Ecto neural progenitor cell (in vitro differentiated cells): ENCODE measurements at places on chromosomes 2 and 18.
A peak's percentile ranks its signal among the peaks of the same experiment; 100 is the strongest.

DNA sequence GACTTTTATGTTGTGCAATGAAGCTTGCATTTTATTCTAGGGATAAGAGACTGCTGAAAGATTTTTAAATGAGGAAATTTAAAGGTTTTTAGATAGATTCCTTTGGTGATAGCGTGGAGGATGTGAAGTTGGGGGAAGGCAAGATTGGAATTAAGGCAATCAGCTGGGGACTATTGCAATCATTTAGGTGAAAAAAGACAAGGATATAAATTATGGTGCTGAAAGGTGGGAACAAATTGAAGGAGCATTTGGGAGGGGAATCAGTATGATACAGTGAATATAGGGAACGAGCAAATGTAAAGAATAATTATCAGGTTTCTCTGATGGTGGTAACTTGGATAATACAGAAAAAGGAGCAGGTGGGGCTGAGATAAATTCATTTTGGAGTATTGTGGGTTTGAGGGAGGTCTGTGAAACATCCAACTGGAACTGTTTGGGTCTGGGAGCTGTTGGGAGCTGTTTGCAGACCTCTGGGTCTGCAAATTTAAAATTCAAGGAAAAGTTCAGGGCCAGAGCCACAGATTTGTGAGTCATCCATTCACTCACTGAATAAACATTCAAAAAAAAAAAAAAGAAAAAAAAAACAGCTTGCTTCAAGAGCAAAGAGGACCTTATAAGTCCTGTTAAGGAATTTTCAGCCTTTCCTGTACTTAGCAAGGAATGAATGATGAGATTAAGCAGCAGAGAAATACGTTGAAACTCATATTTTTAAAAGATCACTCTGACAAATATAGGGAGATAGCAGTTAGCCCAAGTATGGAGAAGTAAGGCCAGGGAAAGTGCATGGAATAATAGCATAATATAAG, 257.5 kb upstream of the FN1 start:
- DNase-seq, result no peak

- DNase-seq, result no peak
Measured at GRCh38 chr2:15367205-15367604, 193.9 kb downstream of the NBAS start.

GRCh38 chr2:85785027-85785822, 31.4 kb downstream of the ATOH8 start:
- peak; percentile 68 for DNase-seq

- DNase-seq, result no peak
Measured at GRCh38 chr2:75356865-75357264, 157.5 kb upstream of the TACR1 start.

DNA sequence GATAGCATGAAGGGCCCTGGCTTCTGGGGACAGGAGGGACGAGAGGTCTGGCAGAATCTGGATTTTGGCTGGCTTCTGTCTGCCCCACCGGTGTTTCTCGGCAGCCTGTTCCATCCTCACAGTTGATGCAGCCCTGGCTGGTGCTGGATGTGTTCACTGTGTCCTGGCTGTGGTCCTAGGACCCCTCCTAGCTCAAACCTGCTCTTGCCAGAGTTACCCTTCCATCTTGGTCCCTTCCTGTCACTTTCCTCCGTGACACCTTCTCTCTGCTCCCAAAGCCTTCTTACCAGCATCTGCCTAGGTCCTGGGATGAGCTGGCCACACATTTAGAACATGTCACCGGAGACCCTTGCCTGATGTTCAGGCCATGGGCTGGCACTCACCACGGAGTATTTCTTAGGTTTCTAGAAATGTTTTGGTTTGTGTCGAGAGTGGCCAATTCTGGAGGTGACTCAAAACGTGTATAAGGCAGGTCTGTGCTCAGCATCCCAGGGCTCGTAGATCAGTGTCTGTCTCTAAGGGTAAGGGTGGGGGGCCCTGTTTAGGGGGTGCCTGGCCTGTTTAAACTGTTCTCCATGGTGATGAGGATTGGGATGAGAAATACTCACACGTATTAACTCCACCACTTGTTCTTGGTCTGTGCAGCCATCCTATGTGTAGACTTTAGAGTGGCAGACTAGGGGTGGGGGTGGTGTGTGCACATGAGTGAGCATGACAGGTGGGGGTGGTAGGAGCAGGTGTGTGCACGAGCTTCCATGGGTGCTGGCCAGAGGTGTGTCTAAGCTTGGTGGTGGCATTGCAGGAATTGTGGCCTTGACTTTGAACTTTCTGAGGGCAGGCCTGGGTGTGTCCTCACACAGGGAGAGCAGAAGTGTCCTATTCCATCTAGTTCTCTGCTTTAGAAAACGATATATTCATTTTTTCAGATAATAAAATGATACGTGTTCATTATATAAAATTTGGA, 162.7 kb downstream of the DYSF start:
- DNase-seq, result peak; percentile 36

DNA sequence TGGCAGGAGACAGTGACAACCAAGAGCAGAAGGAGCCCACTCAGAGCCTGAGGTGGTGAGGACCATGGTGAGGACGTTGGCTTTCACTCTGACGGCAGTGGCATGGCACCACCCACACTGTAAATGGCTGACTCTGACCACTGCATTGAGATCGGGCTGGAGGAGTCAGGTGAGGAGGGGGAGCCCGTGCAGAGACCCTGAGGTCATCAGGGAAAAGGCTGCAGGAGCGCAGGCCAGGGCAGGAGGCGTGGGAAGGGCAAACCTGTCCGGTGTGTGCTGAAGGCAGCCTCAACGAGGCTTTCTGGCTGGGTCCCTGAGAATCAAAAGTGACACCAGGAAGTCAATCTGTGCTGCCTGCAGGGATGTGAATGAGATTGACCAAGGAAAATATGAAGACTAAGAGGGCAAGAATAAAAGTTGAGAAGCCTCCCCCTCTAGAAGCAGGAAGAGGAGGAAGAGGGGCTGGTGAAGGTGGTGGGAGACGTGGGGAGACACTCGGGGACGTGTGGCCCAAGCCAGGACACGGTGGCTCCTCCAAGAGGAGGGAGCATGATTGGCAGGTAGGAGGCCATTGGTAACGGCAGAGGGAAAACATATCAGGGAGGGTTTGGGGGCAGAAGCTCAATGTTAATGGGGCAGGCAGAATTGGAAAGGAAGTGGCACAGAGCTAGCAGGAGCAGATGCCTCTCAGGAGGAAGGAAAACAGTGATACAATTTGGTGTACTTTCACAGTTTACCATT, 2.0 kb upstream of the OR6B3 start:
- no peak for DNase-seq

DNA sequence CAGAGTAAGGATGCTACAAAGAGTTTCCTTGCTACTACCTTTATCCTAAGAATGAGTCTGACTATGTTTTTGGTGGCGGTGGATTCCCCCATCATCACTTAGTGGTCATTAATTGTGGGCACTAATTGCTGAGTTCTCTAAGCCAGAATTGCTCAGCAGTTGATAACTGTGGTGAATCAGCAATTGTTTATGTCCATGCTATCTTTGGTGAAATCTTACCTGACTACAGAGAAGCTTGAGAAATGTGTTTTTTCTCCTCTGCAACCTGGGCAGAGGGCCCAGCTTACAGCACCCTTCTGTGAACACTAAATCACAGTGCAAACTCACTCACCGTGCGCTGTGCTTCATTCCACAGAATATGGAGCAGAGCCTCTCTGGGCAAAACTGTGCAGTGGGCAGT, 683.6 kb downstream of the CNTNAP5 start:
- DNase-seq, result no peak

DNA sequence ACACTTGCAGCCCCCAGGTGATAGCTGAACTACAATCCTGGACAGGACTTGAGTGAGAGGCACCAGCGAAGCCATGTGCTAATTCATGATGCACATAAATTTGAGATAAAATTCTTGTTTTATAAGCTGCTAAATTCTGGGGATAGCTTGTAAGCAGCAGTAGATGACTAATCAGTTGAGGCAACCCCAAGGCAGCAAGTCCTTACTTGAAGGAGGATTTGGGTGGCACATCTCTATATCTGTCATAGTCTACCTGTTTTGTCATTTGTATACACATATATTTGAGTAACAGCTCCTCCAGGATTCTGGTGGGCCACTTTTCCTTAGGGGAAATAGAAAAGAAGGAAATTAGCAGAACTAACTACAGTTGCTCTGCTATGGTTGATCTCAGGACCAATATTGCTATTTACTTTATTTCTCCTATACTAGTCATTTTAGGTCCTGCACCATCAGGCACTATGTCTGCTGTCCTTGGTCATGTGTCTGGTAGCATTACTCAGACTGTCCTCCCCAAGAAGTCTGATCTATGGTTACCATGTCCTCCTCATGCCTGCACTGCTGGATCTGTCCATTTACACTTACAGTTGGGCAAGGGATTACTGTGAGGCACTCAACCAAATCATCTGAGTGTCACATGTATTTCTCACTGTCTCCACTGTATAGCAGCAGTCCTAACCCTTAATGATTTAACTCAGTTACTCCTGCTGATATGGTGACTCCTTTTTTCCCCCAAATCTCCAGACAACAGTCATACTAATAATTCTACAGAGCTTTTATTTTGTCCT, 436.0 kb upstream of the CWC22 start:
- DNase-seq, result no peak

- DNase-seq, result no peak
Measured at GRCh38 chr2:35067420-35067819, 1288.2 kb upstream of the CRIM1 start.

DNA sequence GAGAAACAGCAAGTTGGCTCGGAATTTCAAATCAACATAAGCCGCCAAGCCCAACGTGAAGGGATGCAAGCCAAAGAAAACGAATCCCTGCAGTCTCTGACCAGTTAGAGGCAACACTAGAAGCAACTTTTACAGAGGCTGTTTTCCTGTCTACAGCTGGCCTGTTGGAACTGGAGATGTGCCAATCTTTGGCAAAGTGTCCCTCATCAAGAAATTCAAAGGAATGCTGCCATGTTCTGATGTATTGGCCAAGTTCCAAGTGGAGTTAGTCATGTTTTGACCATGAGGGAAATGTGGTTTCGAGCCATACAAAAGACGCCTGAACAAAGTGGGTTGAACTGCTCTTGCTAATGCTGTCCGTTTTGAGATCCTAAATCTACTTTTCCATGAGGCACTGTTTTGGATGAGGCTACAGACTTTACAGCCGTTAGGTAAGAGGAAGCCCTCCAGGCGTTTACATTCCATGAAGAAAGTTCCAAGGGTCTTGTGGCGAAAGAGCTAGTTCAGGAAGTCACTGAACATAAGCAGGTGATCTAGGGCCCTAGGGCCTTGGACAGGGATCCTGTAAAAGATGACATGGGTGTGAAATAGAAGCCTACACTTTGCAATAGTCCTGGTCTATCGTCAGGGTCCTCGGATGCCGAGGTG, 140.7 kb upstream of the PXDN start:
- DNase-seq, result no peak

GRCh38 chr2:164512871-164513270, 108.4 kb downstream of the GRB14 start:
- DNase-seq, result no peak

- no peak for DNase-seq
Measured at GRCh38 chr2:119671016-119671415, 8.0 kb upstream of the TMEM177 start.

- no peak for DNase-seq
Measured at GRCh38 chr2:136957044-136957443, 191.7 kb downstream of the THSD7B start.

DNA sequence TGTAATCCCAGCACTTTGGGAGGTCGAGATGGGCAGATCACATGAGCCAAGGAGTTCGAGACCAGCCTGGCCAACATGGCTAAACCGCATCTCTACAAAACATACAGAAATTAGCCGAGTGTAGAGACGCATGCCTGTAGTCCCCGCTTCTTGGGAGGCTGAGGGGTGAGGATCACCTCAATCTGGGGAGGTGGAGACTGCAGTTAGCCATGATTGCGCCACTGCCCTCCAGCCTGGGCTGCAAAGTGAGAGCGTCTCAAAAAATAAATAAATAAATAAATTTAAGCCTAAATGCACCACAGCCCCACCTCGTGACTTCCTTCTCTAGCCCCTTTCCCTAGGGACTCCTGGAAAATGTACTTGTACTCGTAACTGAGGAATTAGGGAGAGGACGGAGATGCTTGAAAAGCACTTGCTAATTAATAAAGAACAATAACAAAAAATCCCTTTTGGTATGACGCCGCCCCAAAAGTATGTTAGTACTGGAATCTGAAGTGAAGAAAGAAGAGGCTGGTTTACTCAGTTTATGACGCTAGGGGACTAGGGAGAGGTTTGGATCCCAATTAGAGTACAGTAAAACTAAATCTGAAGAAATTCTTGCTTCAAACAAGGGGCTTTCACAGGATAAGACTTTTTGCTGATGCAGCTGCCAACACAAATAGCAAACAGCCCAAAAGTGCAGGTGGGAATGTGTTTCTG, 887 bp upstream of the ZNF396 start:
- no peak for DNase-seq

GRCh38 chr18:57738078-57738477, 65.0 kb downstream of the ATP8B1 start:
- DNase-seq, result no peak

GRCh38 chr2:200733713-200734198, 78.0 kb upstream of the BZW1 start:
- no peak for DNase-seq

DNA sequence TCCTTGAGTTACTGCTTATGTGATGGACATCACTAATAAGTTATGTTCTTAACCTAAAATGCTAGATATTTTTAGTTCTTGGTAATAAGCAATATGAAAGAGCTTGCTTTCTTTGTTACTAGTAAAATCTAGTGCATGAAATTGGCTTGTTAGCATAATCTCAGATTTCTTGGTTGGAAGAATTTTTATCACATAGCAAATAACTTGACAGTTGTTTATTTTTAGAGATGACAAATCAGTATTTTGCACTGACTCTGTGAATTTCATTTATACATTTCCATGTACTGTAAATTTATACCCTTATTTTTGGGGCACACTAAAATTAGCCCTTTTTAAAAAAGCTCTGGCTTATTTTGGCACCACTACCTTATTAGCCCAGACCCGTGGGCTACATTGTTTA, 45.6 kb downstream of the LCLAT1 start:
- no peak for DNase-seq

- no peak for DNase-seq
Measured at GRCh38 chr18:25147877-25148488, 204.0 kb downstream of the ZNF521 start.

- no peak for DNase-seq
Measured at GRCh38 chr2:130853391-130853790, 16.7 kb downstream of the ARHGEF4 start.

GRCh38 chr2:138846216-138846821, 66.1 kb upstream of the NXPH2 start:
- no peak for DNase-seq
